KG1 (cell line): ENCODE measurements at places on chromosomes 1 and 21.

- no peak for DNase-seq
These were observed 7.6 kb downstream of the CDKN2C start for GRCh38 chr1:50977575-50978143.

DNA sequence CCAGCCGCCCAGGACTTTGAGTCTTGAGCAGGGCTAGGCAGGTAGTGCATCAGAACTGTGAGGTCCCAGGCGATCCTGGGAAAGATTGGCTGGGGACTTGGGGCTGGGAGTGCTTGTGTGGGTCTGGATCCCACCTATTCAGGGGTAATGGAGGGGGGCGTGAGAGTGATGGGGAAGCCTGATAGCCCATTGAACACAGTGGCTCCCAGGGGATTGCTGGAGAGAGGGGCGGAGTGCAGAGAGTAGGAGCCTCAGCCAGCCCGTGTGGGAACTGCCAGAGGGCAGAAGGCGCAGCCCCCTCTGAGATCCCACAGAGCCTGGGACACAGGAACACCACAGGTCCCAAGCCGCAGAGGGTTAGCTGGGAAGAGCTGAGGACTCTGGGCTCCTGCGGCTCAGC, 19.3 kb upstream of the PDZK1IP1 start:
- no peak for DNase-seq

- DNase-seq: no peak
These were observed 327.3 kb downstream of the RWDD3 start for GRCh38 chr1:95561346-95561745.

- no peak for DNase-seq
These were observed 89.6 kb downstream of the RERE start for GRCh38 chr1:8727809-8728213.

DNA sequence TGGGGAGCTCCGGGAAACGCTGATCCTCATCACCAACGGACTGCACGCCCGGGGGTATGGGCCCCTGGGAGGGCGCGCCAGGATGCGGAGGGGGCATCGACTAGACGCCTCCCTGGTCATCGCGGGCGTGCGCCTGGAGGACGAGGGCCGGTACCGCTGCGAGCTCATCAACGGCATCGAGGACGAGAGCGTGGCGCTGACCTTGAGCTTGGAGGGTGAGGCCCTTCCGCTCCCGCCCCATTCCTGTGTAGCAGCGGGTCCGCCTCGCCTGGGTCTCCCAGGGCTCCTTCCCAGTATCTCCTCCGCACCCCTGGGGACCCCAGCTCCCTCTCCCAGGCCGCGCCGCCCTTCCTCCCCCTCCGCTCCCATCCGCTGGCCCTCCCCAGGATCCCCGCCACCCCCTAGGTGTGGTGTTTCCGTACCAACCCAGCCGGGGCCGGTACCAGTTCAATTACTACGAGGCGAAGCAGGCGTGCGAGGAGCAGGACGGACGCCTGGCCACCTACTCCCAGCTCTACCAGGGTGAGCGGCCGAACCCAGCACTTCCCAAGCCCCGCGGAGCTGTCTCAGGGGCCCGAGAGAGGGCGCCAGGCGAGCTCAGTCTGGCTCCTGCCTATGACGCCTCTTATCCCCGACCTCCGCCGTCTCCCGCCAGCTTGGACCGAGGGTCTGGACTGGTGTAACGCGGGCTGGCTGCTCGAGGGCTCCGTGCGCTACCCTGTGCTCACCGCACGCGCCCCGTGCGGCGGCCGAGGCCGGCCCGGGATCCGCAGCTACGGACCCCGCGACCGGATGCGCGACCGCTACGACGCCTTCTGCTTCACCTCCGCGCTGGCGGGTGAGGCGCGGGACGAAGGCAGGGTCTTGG, 5.0 kb downstream of the HAPLN2 start:
- peak; percentile 32 for DNase-seq

DNA sequence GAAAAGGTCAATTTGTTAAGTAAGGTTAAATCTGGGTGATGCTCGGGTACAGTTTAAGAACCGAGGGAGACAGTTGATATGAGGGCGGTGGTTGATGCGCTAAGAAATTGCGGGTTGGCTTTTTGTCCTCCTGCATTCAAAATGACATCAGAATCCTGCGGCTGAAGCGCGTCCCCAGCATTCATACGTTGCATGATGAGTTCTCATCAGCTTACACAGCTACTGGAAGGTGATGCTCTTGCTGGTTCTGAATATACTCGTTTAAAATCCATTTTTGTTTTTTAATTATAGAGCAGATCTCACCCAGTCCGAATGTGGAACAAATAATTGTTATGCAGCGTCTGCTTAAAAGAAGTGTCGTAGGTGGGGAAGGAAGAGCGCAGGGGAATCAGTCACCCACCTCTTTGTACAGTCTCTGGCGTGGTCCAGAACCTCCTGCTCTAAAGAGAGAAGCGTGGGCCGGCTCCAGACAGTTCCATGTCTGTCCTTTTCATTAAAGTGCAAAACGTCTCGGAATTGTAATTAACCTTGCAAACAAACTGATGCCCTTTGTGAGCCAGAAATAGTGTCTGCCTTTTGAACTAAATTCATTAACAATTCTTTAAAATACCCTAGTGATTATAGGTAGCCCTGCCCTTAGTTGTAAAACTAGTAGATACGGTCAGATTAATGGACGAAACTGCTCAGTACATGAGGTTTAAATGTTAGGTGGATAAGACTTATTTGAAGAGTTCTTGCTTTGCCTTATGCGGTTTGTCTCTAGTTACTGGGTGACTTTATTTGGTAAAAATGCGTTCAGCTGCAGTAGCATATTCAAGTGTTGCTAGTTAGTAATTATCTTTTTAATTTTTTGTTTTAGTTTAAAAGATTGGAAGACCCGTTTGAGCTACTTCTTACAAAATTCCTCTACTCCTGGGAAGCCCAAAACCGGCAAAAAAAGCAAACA, 741 bp downstream of the RGS2 start:
- no peak for DNase-seq
